ENCODE measurements at places on chromosomes 4 and X.
A peak's percentile ranks its signal among the peaks of the same experiment; 100 is the strongest.

- no peak for ATAC-seq
These were observed 257.5 kb upstream of the SLC7A11 start for GRCh38 chr4:138499627-138500026.

DNA sequence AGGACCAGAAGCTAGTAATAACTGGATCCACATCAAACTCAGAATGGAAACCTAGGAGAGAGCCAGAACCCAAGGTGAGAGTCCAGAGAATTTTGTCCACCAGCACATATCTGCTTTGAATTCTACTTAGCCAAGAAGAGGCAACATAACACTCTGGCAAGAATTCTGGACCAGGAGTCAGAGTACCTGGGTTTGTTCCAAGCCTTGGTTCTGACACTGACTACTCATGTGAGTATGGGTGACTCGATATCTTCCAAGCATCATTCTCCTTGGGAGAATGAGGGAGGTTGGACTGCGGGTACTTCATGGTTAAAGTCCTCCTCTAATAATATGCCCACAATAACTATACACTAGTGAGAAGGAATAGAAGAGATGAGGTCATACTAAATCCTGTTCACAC is 144.0 kb upstream of the JADE1 start:
- no peak for ATAC-seq

DNA sequence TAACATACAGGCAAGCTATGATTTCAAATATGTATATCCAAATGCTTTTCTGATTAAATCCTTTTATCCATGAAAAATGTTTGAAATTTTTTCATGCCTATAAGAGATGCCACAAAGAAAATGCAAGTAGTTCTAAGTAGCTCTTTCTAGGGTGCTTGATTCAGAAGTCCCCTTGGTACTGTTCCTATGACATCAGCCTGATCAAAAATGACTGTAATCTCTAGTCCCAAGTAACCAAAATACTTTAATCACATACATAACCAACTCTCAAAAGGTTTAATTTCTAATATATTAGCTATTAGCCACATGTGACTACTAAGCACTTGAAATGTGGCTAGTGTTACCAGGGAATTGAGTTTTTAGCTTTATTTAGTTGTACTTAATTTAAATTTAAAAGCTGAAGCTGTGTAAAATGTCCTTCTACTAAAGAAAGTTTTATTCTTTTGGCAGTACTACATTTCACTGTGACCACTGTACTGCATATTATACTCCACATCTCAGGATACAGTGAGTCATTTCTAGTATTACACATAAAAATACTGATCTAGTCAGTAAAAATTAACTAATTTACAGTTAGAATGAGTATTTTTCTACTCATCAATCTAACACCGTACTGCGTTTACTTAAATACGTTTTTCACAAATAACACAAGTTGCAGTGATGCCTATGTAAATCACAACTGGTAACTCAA is 33.9 kb downstream of the FBXW7 start:
- peak; percentile 78 for ATAC-seq

DNA sequence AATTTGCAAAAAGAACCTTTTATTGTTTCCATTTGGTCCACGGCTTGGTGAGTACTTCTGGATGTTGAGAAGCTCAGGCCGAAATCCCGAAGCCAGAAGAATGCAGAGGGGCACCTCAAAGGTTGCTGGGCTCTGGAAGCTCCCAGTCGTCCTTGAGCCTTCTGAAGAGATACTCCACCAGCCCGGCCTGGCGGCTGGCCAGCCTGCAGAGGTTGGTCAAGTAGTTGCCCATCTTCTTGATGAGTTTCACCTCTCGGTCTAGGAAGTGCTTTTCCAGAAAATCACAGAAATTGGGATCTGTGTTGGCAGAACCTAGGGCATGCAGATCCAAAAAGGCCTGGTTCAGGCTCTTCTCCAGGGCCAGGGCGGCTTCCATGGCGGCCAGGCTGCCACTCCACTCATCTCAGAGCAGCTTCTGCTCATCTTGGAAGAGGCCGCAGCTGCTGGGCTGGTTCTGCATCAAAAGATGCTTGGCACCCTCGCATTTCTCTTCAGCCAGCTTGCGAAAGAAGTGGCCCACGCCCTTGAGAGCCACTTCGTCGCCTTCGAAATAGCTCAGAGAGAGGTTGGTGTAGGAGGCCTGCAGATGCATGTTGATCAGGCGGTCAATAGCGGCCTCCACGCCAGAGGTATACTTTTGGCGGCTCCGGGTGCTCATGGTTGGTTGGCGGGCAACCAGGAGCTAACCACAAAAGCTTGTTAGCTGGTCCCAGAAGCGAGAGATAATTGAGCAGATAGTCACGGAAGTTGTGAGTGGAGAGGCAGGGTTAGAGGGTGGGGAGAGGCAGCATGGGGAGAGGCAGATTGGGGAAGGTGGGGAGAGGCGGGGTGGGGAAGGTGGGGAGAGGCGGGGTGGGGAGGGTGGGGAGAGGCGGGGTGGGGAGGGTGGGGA is 76.5 kb upstream of the TSPAN7 start:
- ATAC-seq: no peak

DNA sequence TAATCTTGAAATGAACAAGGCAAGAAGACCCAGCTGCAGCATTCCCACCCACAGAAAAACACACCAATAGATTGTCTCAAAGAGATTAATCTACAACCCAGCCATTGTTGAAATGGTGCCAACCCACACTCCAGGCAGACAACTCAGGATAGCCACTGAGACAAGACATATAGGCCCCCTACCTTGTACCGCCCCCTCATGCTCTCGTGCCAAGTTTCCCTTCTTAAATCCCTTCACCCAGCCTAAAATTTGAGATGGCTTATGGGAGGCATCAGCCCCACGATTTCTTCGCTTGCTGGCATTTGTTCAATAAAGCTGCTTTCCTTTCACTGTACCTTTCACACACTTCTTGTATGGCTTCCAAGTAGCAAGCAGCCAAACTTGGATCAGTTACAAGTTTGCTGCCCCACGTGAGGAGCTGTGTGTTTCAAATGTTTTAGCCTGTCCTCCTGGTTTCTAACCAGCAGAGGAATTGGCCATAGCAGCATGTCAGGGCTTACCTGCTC is 1754.1 kb downstream of the C4orf33 start:
- no peak for ATAC-seq

DNA sequence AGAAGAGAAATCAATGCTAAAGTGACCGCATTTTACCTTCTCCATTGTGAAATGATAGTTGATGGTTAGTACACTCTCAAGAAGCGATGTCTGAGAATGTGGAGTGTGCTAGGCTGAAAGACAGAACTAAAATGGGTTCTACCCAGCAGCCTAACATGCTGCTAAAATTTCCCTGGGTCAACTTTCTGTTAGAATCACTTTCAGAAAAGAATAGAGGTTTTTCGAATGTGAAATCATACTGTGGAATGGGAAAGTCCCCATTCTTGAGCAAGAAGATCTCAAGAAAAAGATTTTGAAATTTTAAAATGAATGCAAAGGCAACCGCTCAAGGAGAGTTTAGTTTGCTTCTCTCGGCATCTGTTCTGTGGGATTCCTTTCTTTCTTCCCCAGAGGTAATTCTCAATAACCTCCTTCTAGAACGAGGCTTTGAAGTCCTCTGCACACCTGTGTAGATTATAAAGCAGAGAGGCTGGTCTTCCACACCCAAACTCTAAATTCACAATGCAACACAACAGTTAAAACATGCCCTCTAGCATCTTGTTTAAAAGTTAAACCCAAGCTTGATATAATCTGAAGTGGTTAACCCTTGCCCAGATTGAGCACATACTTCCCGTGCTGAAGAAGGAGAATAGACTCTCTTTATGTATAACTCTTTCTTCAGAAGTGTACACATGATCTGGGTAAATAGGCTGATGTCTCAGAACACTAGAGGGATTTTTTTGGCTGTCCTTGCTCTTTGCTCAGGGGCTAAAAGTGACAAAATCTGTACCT is 208.7 kb upstream of the KLF3 start:
- peak; percentile 81 for ATAC-seq

- no peak for ATAC-seq
These were observed 725.7 kb upstream of the TENM3 start for GRCh38 chr4:181517491-181517890.

DNA sequence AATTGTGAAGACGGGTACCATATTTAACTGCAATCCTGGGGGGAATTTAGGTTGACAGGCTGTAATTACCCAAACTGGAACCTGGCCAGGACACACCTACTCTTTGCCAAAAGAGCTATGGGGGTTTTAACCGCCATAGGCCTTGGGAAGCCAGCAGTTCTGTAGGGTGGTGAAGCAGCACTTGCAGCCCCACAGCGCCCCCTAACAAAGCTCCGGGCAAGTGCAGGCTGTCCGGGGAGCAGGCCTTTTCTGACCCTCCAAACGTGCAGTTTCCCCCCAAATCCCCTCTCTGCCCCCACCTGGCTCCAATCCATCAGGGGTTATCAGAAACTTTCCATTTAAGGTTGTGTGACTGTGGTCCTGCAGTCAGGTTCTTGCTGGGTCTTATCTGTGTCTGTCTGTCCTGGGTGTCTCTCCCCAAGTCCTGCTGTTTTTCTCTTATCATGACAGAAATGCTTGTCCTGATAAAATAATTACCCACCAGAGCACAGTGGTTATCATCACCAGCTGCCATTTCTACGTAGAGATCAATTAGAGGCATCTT is 350.9 kb downstream of the MID1IP1 start:
- peak; percentile 47 for ATAC-seq

- no peak for ATAC-seq
These were observed 85.7 kb downstream of the JAKMIP1 start for GRCh38 chr4:6114601-6115000.

DNA sequence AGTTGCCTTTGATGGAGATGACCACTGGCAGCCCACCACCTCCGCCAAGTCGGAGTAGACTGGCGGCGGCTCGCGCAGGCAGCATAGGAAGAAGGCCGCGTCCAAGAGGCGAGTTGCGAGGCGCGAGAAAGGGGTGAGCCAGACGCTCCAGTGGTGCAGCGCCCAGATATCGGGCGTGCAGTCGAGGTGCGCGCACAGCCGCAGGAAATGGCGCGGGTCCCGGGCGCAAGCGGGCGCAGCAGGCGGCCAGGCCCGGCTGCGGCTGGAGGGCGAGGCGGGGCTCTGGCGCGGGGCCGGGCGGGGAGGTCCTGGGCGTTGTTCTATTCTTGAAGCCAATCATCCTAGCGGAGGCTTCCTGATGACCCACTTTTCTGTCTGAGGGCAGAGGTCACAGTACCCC is 13.2 kb upstream of the PGRMC1 start:
- ATAC-seq: no peak

GRCh38 chr4:159308566-159309340 is 205.9 kb downstream of the RAPGEF2 start:
- ATAC-seq: no peak

DNA sequence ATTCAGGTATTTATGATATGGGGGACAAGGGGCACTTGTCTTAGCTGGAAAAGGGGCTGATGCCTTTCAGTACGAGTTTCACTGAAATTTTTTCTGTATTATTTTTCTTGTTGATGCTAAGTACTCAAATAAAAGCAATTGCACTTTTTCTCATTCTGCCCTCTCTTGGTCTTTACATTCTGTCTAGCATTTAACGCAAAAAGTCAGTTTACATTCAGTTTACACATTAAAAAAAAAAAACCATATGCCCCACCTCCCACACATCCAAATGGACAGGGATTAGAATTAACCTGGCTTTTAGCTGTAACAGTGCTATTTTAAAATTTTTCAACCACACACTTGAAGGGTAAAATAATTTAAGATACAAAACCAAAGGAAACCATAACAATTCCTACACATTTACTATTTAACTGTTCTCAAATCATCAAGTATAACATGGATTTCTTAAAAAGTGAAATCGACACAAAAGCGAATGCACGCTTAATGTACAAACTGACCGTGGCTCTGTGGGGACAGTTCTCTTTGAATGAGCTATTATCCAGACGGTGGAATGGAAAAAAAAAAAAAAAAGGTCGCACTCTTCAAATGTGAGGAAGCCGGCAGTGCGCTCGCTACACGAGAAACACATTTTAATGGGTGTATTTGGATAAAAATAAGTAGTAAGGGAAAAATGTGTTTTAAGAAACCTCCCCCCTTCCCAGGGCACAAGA is 1.4 kb downstream of the AMMECR1 start:
- no peak for ATAC-seq

GRCh38 chr4:52618795-52619590 is 40.1 kb downstream of the USP46 start:
- no peak for ATAC-seq

DNA sequence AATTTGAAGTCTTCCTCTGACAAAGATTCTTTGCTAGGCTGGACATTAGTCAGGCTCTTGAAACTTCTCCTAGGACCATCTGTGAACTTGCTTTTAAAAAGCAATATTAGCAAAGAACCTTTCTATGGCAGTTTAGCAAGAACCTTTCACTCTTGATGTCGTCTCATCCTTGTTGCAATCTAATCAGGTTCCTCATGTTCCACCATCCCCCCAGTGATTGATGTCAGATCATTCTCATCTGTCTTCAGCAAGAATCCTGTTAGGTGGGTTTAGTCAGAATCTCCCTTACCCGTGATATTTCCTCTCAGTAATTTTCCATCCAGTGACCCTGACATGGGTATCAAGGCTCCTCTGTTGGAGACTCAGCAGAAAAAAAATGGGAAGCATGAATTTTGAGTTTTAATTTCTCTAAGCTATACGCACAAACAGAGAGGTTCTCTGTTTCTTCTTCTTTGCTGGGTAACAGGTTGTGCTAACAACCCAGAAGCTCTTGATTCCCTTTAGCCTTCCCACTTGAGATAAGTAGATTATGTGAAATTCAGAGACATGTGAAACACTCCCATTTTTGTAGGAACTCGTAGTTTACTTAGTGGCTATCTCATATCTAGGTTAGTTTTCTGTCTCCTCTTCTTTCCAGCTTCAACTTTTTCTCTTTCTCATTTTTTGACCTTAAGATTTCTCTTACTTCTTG is 507.4 kb downstream of the C4orf33 start:
- no peak for ATAC-seq

DNA sequence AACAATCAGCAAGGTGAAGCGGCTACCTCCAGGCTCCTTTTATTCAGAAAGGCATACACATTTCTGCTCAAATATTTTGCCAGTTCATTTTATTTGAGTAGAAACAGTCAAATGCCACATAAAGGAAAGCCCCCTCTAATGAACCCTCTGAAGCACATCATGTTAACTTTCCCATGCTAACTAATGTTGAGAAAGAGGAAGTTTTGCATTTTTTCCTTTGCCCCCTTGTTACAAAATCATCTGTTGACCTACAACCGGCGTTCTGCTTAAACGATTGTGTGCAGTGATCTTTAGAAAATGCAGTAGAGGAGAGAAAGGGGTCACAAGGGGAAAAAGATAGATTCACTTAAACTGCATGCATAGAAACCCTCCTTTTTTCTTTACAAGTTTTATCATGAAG is 25.2 kb upstream of the ATXN3L start:
- ATAC-seq: no peak

- no peak for ATAC-seq
These were observed 127.7 kb downstream of the SLC7A11 start for GRCh38 chr4:138114434-138114833.

- ATAC-seq: peak; percentile 57
These were observed 35.9 kb upstream of the PPM1K start for GRCh38 chr4:88320224-88320779.

- no peak for ATAC-seq
These were observed 14.0 kb downstream of the SORCS2 start for GRCh38 chr4:7206385-7206784.

Data from activated T-helper 17 cell treated with anti-CD3 and anti-CD28 coated beads, Interleukin-2, amount 50 U/mL, for 72 hours (primary cell).